Heart left ventricle (tissue), 16 donors: ENCODE measurements at places on chromosomes 4 and X. TPM values are rescaled to one million over a fixed set of nuclear protein-coding genes. Genes with fewer than 3 reads are reported as not detected.

TRIM61 gene
- 0.76 TPM for polyA plus RNA-seq

CXXC4 gene
- polyA plus RNA-seq, result 0.58 TPM

RFC1 gene
- 5.3 TPM for polyA plus RNA-seq

DNA sequence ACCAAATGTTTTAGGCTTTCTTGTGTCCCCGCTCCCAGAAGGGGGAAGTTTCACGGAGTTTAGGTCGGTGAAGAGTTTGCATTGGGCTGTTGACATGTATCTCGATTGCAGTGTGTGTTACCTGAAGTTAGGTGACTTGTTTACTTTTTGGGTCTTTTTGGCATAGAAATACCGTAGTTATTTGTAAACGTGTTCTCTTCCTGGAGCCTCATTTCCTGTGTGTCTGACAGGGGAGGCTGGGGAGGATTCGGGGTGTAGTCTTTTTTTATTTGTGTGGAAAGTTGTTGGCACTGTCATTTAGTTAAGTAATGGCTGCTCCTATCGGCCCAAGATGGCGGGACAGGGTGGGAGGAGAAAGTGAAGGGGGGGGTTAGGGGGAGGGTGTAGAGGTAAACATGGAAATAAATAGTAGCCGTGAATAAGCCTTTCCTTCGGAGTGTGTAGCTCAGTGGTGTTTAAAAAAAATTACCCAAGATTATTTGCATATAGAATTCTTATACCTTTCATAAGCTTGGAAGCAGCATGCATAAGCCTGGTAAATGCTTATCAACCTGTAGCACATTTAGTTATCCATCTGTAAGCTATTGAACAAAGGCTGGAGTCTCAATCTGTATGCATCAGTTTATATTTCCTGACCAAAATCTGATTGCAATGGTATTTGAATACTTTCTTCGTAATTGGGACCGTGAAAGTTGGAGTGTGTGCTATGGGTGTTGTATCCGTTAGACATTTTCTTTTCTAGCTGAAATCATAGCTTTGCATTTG, 1.6 kb downstream of the KDM6A start:
- no peak for DNase-seq

- no peak for DNase-seq
Measured at GRCh38 chr4:118931786-118932185, 43.1 kb downstream of the SYNPO2 start.

DNA sequence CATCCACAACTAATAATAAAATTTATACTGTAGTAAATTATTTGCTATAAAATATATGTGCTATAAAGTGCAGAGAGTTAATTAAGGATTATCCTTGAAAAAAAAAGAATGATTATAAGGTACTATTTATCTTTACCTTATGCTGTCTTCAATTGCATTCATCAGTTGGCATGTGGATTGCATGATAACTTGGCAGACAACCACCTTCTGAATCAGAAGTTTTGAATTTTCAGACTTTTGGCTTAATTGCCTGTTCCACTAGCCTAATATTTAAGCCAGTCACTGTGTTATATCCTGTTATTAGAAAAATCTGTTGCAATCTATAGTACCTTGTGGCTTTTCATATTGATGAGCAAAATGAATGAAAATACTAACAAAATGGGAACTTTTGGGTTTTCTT, 1040.3 kb upstream of the PCDH10 start:
- no peak for DNase-seq

DNA sequence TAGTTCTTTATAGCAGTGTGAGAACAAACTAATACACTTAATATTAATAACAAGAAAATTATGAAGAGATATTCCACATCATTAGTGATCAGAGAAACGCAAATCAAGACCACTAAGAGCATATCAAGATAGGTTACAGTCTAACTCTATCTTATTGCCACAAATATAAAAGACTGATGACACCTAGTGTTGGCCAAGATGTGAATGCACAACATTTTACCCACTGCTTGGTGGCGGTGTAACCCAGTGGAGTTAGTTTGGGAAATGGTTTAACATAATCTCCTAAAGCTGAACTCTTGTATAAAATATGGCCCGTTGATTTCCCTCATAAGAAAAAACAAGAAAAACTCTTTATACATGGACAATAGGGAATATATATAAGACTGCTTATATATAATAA, 92.4 kb downstream of the SLITRK2 start:
- no peak for DNase-seq

DNA sequence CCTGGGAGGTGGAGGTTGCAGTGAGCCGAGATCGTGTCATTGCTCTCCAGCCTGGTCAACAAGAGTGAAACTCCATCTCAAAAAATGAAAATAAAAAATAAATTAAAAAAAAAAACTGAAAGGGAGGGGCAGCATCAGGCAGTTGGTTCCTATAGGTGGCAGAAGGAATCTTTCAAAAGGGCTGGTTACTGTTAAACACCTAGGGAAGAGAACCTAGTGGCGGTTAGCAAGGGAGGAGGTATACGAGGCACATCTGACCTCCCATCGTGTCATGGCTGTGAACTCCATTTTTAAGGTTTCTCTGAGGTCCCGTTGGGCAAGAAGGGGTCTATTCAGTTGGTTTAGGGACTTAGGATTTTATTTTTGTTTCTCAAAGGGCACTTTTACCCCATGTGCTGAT, 150.1 kb downstream of the SLC7A11 start:
- DNase-seq, result no peak

GRCh38 chrX:131565909-131566308, 22.0 kb downstream of the OR13H1 start:
- no peak for DNase-seq
